Adrenal gland (tissue), 19 donors: ENCODE measurements at places on chromosomes 4 and X. TPM values are rescaled to one million over a fixed set of nuclear protein-coding genes. Genes with fewer than 3 reads are reported as not detected.

The PRPS1 gene
- total RNA-seq: 9.9 TPM

The CXorf65 gene
- total RNA-seq: not detected

The SLC26A1 gene
- 2.1 TPM for total RNA-seq

- DNase-seq: no peak
Measured at GRCh38 chr4:152808670-152809069, 28.9 kb downstream of the ARFIP1 start.

DNA sequence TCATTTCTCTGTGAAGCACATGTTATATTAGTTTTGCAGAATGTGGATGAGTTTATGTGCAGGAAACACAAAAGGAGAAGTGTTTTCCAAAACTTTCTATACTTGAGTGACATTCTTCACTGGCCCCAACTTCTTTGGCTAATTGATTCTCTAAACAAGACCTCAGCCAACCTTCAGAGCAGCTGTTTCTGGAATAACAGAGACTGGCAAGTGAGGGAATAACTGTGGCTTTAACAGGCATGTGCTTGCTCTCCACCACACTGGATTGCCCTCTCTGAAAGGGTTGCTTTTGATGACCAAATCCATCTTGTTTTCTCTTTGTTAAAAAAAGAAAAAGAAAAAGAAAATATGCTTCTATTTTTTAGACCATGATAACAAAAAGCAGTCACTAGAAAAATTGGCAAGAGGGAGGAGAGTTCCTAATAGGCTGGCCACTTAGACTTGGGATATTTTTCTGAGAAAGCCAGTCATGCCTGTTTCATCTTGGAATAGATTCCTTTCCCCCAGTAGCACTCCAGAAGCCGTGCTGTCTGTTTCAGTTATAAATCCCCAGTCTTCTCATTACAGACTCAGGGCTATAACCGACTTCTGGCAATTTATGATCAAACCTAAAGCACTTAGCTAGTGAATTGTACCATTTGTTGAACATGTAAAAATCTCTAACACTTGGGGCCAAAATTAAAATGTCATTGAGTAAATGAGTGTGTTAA lies 295.0 kb upstream of the NR3C2 start:
- DNase-seq: no peak

- no peak for DNase-seq
Measured at GRCh38 chrX:15511563-15511962, 11.0 kb downstream of the BMX start.

GRCh38 chrX:130261296-130261893 lies 7.3 kb downstream of the ZNF280C start:
- DNase-seq: no peak

DNA sequence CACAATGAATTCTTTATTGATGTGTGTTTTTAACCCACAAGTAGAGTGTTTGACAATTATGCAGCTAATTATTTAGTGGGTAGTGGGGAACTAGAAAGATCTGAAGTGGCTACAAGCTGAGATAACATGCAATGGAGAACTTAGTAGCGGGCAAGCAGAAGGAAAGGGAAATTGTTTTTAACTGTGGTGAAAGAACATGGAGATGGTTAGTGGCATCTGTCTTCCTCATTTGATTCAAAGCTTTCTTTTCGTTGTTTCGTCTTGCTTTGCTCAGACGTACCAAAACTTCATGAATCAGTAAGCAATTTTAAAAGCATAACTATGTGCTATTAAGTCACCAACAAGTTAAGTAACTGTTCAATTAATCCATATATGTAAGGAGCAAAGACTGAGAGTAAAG lies 169.9 kb downstream of the BANK1 start:
- DNase-seq: no peak
